ENCODE measurements at places on chromosomes 6 and 20. TPM values are rescaled to one million over a fixed set of nuclear protein-coding genes. Genes with fewer than 3 reads are reported as not detected.

LY6G6D gene
- total RNA-seq, result not detected

SOBP gene
- 4.0 TPM for total RNA-seq

SMIM28 gene
- total RNA-seq, result not detected

AKIRIN2 gene
- total RNA-seq, result 13.2 TPM

HLA-DRB5 gene
- total RNA-seq, result not detected

OLIG3 gene
- not detected for total RNA-seq

NPEPL1 gene
- total RNA-seq, result 19.3 TPM

C6orf118 gene
- not detected for total RNA-seq

ANKRD6 gene
- 6.3 TPM for total RNA-seq

CNKSR3 gene
- 6.0 TPM for total RNA-seq

HNF4A gene
- total RNA-seq, result not detected

EYS gene
- total RNA-seq, result not detected

CTCFL gene
- total RNA-seq, result 0.23 TPM

NOL7 gene
- total RNA-seq, result 78.1 TPM

SLC13A3 gene
- 1.5 TPM for total RNA-seq

NR2E1 gene
- not detected for total RNA-seq

SAMD5 gene
- 1.3 TPM for total RNA-seq

MLN gene
- not detected for total RNA-seq

TP53TG5 gene
- not detected for total RNA-seq

ETV7 gene
- not detected for total RNA-seq

CST1 gene
- total RNA-seq, result not detected

SOX18 gene
- total RNA-seq, result 0.58 TPM

RAB23 gene
- total RNA-seq, result 18.9 TPM

UNC5CL gene
- total RNA-seq, result 0.12 TPM

ATP6V1G2 gene
- total RNA-seq, result 2.7 TPM

SNAP91 gene
- total RNA-seq, result 0.12 TPM

KCNK16 gene
- not detected for total RNA-seq

AURKA gene
- total RNA-seq, result 3.2 TPM

TRAPPC3L gene
- total RNA-seq, result not detected

CCR6 gene
- total RNA-seq, result not detected

HSPA12B gene
- total RNA-seq, result 5.0 TPM

NOX3 gene
- not detected for total RNA-seq

TCP11 gene
- not detected for total RNA-seq

KAT14 gene
- total RNA-seq, result 15.7 TPM

ULBP2 gene
- total RNA-seq, result 0.94 TPM

ERVFRD-1 gene
- not detected for total RNA-seq

EDN1 gene
- 1.4 TPM for total RNA-seq

SEL1L2 gene
- not detected for total RNA-seq

ANGPT4 gene
- total RNA-seq, result under 0.01 TPM

KLC4 gene
- 15.3 TPM for total RNA-seq

SPTLC3 gene
- total RNA-seq, result 5.0 TPM

IRF4 gene
- not detected for total RNA-seq
